ENCODE measurements at places on chromosomes 13 and 19.
A peak's percentile ranks its signal among the peaks of the same experiment; 100 is the strongest.

GRCh38 chr13:66506979-66507378 lies 723.2 kb downstream of the PCDH9 start:
- no peak for DNase-seq

DNA sequence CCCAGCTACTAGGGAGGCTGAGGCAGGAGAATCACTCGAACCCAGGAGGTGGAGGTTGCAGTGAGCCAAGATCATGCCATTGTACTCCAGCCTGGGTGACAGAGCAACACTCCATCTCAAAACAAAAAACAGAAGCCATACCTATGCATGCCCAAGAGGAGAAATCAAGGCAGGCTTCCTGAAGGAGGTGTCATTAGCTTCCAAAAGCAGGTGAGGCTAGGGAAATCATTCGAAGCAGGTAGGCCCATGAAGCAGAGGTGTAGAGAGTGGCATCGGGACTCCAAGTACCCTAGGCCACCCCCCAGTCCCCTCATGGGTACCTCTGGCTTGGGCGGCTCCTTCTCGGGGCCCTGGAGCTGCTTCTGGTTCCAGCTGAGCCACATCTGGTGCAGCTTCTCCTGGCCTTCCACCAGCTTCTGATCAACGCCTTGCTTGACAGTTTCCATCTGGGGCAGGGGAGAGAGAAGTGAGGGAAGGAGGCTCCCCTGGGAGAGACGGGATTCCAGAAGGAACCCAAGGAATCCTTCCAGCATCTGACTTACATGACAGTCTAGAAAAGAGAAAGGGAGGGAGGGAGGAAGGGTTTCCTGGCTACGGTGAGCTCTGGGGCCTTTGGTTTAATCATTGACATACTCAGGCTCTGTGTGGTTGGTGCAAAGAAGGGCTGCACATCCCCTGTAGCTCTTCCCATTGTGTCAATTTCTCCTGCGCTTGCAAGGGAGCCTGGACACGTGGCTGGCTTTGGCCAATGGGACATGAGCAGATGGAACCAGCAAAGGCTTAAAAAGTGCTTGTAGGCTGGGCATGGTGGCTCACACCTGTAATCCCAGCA lies 13.1 kb upstream of the TICAM1 start:
- DNase-seq, result peak; percentile 57

GRCh38 chr19:39362682-39363657 lies 20.7 kb downstream of the SAMD4B start:
- DNase-seq, result no peak

- no peak for DNase-seq
Observed at GRCh38 chr19:29565171-29565570, 39.4 kb downstream of the VSTM2B start.

DNA sequence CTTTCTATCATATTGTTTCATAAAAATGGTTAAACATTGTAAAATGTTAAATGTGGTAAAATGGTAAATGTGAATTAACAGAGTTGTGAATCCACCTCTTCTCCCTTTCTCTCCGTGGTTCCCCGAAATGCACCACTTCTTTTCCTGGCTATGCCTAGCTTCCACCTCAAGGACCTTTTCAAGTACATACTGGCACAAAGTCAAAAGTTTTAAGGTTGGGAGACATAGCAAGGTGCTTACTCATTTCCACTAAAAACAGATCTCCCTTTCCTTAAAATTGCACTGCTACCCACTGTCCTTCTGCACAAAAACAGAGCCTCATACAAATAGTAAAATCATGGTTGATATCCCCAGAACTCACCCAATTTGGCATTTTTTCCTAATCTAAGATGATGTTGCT lies 558.2 kb downstream of the SLITRK6 start:
- no peak for DNase-seq

GRCh38 chr13:34161931-34162543 lies 344.1 kb downstream of the RFC3 start:
- peak; percentile 62 for DNase-seq

GRCh38 chr13:49831455-49831854 lies 39.0 kb upstream of the KPNA3 start:
- no peak for DNase-seq

DNA sequence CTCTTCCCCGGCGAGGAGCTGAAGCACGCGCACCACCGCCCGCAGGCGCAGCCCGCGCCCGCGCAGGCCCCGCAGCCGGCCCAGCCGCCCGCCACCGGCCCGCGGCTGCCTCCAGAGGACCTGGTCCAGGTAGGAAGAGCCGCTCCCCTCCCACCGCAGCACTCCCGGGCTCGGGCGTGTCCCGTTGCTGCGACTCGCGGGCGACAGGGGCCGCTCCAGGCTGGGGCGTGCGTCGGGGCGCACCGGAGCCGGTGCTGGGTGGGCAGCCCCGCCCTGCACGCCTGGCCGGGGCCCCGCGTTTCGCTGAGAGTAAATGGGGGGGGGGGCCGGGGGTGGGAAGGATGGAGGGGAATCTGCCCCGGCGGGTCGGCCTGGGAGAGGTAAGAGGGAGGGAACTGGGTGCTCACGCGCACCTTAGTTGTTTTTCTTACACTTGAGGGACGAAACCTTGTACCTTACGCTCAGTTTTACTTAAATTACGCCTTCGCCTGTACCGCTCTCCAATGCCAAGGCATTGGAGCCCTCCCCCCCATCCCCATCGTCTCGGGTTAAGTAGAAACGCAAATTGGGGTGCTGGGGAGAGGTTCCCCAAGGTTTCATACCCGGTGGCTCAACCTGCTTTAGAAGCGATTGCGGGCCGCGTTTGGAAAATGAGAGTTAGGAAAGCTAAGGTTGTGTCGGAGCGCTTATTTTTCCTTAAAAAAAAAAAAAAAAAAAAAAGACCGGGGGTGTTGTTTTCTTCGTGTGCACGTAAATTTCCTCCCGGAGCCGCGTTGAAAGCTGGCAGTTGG lies 850 bp downstream of the KLF5 start:
- DNase-seq, result peak; percentile 55

GRCh38 chr13:73212482-73212881 lies 153.7 kb downstream of the KLF5 start:
- DNase-seq, result no peak

DNA sequence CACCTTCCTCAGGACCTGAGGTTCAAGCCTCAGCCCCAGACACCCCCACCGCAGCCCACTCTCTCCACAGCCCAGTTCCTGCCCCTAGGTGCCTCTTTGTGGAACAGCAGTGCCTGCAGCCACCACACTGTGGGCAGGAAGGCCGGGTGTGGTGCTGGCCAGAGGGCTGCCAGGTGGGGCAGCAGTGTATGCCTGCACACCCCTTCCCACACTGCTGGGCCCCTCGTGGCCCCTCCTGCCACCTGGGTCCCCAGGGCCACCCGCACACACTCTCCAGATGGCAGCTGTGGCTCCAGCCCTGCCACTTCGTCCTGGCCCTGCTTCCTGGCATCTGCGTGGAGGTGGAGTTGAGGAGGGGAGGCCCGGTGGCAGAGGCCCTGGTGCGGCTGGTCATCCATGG lies 35.1 kb downstream of the HPN start:
- no peak for DNase-seq

DNA sequence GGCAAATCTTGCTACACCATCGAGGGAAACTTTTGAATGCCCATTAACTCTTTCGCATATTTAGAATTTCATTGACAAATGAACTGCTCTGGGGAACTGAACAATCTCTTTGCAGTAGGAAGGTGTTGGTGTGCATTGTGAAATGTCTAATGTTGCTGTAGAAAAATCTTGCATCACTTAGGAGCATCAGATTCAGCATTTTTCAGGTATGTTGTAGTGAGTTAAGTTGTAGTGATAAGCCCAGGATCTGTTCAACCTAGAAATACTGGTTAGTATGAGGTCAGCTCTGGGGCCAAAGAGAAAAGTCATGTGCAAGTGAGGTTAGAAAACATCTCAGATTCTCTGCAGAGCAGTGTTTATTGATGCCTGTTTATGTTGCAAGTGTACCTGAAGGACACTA lies 4.1 kb downstream of the FRY start:
- DNase-seq, result no peak

DNA sequence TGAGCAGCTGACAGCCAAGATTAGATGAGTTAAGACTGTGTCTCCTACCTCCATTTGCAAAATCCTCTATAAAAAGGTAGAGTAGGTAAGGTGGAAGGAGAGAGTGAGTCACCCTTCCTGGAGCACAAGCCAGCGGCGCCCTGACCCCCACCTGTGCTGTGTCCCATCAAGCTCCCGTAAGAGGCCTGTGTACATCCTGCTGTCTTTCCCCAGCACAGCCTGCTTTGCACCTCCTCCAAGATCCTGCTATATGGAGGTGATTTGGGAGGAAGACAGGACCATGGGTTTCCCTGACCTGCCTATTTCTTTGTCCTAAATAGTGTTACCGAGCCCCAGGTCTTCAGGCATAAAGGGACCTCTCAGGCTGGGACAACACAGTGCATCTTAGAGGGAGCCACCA lies 62.3 kb upstream of the UQCRFS1 start:
- DNase-seq, result no peak

- no peak for DNase-seq
Observed at GRCh38 chr19:17326595-17326966, 8.1 kb downstream of the ANO8 start.

DNA sequence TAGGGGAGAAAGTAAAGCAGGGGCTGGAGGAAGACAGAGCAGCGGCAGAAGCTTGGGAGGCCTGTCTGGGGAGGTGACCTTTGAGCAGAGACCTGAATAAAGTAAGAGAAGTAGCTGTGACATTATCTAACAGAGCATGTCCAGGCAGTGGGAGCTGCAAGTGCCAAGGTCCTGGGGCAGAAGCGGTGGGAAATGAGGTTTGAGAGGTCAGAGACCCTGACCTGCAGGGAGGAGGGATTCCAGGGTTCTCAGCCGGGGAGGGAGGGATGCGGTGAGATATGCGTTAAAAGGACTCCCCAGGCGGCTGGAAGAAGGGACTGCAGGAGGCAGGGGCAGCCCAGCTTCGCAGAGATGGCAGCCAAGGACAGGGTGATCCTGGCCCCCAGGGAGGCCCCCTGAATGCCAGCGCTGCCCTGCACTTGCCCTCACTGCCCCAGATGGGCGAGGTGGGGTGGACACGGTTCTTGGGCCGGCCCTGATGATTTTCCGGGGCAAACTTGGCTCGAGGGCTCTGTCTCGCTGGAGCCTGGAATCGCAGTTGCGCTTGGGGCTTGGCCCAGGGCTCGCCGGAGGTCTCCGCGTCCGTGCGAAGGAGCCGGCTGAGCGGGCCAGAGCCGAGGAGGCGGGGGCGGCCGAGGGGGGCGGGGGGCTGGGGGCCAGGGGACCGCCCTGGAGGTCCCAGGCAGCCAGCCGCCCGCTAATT lies 3.2 kb downstream of the CRLF1 start:
- no peak for DNase-seq

DNA sequence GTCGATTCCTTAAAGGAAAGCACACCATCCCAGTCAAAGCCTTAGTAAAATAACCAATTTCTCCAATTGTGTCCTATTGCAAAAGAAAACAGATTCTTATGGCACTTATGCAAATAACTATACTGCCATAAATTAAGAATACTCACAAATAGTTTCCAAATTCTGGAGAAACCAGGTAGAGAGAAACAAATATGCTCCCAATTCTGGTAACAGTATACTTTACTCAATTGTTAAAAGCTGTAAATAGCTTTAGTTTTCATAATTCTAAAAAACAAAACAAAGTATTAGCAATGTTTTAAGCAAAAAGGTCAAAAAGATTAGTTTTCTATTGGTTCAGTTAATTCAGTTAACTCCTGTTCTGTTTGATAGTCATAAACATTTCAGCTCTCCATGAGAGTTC lies 18.2 kb upstream of the UBAC2 start:
- DNase-seq, result no peak

GRCh38 chr19:56839652-56840450 lies 675 bp downstream of the PEG3 start:
- peak; percentile 93 for DNase-seq

All from muscle of back (tissue), 13 donors.